Endodermal cell (in vitro differentiated cells): ENCODE measurements at places on chromosomes 7 and 10. TPM values are rescaled to one million over a fixed set of nuclear protein-coding genes. Genes with fewer than 3 reads are reported as not detected.
A peak's percentile ranks its signal among the peaks of the same experiment; 100 is the strongest.

DNA sequence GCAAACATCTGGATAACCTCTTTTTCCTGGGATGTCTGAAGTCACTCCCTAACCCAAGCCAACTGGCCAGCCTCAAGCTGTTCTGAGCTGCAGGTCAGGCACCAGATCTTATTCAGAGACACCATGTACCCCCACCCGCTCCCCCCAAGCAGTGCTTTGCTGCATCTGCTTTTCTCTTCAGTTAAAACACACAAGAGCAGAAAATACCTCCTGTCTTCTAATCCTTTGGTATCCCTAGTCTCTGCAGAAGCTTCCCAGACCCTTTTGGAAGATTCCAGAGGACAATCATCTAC, 3.0 kb downstream of the ZNF488 start:
- peak; percentile 22 for DNase-seq

GRCh38 chr7:25752967-25753791, 398.8 kb upstream of the NFE2L3 start:
- DNase-seq: peak; percentile 78

PDE1C gene
- total RNA-seq: 0.26 and 0.29 TPM in 2 replicates

CFAP69 gene
- total RNA-seq: 2.4 and 4.9 TPM in 2 replicates

SYT15B gene
- 0.33 to 0.52 TPM (median 0.38 TPM) in 3 replicates for total RNA-seq
